AG08395 (cell line): ENCODE measurements at places on chromosomes 4 and X.
A peak's percentile ranks its signal among the peaks of the same experiment; 100 is the strongest.

- no peak for DNase-seq
These were observed 23.1 kb upstream of the DHRSX start for GRCh38 chrX:2523911-2524310.

DNA sequence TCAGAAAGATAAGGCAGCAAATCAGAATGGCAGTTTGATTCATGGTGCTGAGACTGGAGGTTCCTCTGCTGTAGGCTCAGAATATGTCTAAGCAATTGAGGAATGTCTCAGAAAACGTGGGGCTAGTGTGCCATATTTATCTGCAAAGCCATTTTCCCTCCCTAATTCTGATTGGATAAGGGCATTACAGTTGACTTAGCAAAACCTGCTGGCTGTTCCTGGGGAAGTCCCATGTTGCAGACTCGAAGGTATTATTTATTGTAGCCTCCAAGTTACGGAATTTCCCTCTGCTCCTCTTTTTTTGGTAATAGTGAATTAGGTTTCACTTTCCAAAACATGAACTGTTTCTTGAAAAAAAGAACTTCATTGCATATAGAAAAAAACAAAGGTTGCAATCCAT, at the start of gene CXCL10:
CXCL10 (minus strand) TSS at position 109 of the 400 bp plus-strand sequence; CDS start at position 43, 66 bp downstream.
- no peak for DNase-seq

GRCh38 chr4:106062452-106062875, 167.2 kb downstream of the NPNT start:
- peak; percentile 25 for DNase-seq

DNA sequence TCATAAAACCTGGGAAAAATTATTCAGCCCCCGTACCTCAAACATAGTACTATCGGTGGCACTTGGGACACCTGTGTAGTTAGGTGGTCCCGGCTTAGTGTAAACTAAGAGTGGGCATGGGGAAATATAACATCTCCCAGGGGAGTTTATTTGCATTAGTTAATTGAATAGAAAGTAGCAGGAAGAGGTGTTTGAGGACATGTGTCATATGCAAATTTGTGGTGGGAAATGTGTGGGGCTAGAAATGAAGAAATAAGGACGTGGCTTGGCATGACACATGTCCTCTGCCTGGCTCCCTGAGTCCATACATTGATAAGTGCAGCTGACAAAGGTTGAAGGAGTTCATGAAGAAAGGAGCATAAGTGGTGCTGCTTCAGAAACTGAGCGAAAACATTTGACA, 483.6 kb downstream of the SH2D1A start:
- DNase-seq, result no peak

- DNase-seq, result no peak
These were observed 10.6 kb downstream of the TSPAN6 start for GRCh38 chrX:100625985-100626491.

DNA sequence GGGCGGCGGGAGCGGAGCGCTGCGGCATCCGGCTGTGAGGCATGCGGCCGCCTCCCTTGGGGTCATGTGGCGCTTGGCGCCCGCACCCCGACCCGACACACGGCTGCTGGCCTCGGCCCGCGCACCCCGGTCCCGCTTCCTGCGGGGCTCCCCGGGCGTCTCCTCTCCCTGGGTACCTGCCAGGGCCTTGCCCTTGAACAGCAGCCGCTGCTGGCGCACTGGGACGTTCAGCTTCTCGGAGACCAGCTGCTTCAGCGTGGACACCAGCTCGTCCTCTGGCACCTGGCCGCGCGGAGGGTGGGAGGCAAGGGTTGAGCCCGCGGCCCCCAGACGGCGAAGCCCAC, 391 bp downstream of the UBL4A start:
- no peak for DNase-seq

DNA sequence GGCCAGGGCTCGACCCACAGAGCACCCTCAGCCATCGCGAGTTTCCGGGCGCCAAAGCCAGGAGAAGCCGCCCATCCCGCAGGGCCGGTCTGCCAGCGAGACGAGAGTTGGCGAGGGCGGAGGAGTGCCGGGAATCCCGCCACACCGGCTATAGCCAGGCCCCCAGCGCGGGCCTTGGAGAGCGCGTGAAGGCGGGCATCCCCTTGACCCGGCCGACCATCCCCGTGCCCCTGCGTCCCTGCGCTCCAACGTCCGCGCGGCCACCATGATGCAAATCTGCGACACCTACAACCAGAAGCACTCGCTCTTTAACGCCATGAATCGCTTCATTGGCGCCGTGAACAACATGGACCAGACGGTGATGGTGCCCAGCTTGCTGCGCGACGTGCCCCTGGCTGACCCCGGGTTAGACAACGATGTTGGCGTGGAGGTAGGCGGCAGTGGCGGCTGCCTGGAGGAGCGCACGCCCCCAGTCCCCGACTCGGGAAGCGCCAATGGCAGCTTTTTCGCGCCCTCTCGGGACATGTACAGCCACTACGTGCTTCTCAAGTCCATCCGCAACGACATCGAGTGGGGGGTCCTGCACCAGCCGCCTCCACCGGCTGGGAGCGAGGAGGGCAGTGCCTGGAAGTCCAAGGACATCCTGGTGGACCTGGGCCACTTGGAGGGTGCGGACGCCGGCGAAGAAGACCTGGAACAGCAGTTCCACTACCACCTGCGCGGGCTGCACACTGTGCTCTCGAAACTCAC, 3.6 kb downstream of the MID1IP1 start:
- DNase-seq, result no peak
